ENCODE measurements at places on chromosomes 2 and 18. TPM values are rescaled to one million over a fixed set of nuclear protein-coding genes. Genes with fewer than 3 reads are reported as not detected.

GRCh38 chr2:30789670-30790210 lies 17.5 kb downstream of the CAPN13 start:
- DNase-seq = no peak

DNA sequence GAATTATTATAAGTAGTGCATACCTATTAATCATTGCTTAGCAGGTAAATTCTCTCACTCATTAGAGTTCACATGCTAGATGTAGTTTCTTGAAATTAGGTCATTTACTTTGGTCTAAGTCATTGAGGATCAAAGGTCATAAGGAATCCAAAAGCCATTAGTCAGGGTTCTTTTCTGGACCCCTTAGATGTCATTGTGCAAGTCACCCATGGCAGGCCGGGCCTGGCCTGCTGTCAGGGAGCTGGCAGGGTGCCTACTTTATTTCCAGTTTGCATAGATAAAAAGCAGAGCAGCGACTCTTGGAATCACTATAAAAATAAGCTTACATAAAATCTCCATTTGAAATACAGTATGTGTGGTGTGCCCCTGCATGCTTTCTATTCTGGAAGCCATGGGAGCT lies 91.3 kb downstream of the MEIS1 start:
- no peak for DNase-seq

DNA sequence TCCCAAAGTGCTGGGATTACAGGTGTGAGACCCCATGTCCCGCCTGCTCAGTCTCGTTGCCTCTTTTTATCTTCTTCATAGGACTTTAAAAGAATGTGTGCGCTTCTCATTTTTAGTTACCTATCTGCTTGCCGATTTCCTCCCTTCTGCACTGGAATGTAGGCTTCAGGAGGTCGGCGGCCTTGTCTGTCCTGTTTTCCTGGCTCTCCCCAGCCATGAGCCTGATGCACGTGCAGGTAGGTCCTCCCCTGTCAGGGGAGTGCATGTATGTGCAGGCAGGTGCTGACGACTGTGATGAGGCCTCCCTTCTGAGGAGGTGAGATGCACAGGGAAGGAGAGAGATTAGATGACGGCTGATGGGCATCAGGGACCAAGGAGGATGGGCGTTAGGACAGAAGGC lies 13.6 kb upstream of the ATP6V1C2 start:
- DNase-seq = no peak

DNA sequence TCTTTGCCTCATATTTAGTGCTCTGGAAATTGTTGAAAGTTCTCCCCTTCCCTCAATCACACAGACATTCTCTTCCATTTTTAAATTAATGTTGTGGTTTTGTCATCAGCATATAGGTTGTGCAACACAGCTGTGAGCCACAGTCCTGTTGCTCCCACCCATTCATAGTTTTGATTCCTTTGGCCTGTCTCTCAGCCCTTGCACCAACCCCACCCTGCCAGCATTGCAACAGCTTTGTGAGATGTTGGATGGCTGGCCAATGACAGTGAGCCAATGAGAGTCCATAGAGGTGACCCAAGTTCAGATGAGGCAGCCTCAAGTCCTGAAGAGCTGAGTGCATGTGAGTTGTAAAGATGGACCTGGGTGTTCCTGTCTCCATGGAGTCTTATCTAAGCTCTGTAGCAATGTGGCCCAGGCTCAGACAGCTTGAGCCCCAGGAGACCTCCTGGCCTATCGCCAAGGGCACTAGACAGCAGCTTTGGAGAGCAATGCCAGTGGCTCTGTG lies 775.5 kb downstream of the RNF144A start:
- DNase-seq = peak; percentile 91

DNA sequence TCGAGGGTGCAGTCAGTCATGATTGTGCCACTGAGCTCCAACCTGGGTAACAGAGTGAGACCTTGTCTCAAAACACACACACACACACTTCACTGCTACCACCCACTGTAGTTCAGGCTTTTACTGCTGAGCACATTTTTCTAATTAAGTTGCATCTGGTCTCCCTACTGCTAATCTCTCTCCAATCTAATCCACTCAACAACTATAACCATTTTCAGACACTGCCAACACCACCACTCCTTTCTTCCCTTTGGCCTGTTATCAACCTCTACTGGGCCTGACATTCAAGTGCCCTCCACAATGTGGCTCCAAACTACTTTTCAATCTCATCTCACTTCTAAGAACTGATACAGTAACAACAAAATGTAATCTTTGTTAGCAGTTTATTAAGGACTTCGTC lies 44.8 kb downstream of the RMP24 start:
- no peak for DNase-seq

GRCh38 chr2:121558329-121558728 lies 27.6 kb downstream of the RNU4ATAC start:
- DNase-seq = no peak

DNA sequence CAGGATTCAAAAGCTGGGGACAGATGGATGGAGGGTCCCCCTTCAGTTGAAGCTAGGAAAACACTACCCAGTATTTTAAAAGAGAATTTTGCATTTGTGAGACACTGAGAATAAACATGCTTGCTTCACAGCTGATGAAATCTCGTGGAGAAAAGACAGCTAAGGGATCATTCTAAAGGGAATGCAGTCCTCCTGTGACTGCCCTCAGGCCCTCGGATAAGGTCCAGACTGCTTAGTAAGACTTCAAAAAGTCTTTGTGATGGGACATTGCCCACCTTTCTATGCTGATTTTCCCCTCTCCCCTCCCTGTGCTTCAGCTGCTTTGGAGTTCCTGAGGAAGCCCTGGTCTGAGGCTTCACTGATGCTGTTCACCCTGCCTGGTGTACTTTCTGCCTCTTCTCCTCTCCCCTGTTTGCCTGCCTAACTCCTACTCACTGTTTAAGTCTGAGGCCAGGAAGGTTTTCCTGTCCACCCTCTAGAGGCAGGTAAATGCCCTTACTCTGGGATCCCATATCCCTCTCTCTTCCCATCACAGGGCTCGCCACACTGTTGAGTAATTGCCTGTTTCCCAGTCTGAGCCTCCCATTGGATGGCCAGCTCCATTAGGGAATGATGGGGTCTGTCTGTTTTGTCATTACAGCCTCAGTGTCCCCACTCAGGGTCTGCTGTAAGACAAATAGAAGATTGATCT lies 26.6 kb downstream of the POLE4 start:
- no peak for DNase-seq

- peak; percentile 74 for DNase-seq
Measured at GRCh38 chr2:240236217-240237111, 96.0 kb upstream of the OTOS start.

- DNase-seq = peak; percentile 96
Measured at GRCh38 chr2:55112229-55113031, 62.2 kb upstream of the RTN4 start.

GRCh38 chr2:151437630-151438029 lies 27.9 kb downstream of the RIF1 start:
- DNase-seq = no peak

DNA sequence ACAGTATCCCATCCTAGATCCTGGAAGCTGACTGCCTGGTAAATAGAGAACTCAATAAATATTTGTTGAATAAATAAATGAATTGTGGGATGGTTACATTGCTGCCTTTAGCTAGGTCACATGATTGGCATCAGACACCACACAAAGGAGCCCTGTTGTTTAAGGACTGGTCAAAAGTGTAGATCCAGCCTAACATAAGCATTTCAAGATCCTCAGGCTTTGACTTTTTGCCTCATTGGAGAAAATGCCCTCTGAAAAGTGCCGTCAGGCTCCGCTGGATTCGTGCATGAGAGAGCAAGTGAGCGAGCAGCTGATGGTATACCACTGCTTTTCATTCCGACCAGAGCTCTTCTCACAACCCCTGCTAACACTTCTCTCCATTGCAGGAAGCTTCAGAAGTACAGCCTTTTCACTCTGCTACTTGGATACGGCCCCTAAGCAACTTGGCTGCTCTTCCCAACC lies 1.3 kb upstream of the ZNF24 start:
- DNase-seq = no peak

DNA sequence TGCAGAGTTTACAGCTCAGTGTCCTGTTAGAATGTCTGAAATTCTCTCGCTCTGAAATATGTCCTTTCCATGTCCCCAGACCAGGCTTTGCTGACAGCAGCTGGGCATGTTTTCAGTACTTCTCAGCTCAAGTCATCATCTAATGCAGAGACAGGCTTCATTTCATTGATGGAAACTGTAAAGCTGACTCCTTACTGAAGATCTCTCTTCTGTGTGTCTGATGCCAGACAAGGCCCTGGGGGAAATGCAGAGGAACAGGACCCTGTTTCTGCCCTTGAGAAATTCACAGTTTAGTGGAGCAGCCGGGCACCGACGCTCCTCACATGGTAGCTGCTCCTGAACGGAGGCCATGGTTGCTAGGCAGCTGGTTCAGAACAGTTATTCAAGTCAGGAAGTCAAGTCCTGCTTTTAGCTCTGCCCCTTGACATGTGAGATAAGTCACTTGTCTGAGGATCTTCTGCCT lies 24.6 kb upstream of the FZD7 start:
- DNase-seq = no peak

GRCh38 chr18:680392-680791 lies 22.9 kb downstream of the TYMS start:
- no peak for DNase-seq

DNA sequence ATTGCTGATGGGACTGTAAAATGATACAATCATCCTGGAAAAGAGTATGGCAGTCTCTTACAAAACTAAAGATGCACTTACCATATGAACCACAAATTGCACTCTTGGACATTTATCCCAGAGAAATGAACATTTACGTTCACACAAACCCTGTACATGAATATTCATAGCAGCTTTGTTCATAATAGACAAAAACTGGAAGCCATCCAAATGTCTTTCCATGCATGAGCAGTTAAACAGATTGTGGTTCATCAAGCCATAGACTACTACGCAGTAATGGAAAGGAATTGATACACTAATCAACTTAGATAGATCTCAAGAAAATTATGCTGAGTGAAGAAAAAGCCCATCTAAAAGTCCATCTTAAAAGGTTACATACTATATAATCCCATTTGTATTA lies 156.1 kb upstream of the SLC39A10 start:
- no peak for DNase-seq

- DNase-seq = no peak
Measured at GRCh38 chr2:88746929-88747490, 55.5 kb downstream of the RPIA start.

- no peak for DNase-seq
Measured at GRCh38 chr18:74328206-74328605, 12.6 kb downstream of the C18orf63 start.

- DNase-seq = no peak
Measured at GRCh38 chr18:3901811-3902210, 451.8 kb downstream of the TGIF1 start.

DNA sequence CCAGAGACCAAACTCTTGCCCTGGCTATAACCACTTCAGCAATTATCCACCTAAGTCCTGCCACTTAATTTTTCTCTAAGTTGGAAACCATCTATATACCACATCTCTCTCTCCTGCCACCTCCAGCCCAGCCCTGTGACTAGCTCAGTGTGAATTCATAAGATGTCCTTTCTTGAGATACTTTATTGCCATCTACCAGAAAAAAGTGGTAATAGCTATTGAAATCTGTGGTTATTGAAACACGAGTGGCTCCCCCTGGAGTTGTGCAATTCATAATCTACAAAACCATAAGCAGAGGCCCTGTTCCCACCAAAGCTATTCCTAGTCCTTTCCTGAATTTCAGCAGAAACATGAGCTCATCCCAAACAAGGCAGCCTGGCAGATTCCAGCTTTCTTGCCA lies 324.0 kb downstream of the TXNL1 start:
- DNase-seq = no peak

- DNase-seq = peak; percentile 50
Measured at GRCh38 chr2:240585101-240585500, 1.4 kb upstream of the CAPN10 start.

GRCh38 chr2:216534809-216535208 lies 36.2 kb downstream of the RPL37A start:
- no peak for DNase-seq

- DNase-seq = peak; percentile 73
Measured at GRCh38 chr2:109374548-109375130, 239.1 kb downstream of the SEPTIN10 start.

GRCh38 chr2:233638836-233639235 lies 2.6 kb downstream of the UGT1A10 start:
- DNase-seq = no peak

DNA sequence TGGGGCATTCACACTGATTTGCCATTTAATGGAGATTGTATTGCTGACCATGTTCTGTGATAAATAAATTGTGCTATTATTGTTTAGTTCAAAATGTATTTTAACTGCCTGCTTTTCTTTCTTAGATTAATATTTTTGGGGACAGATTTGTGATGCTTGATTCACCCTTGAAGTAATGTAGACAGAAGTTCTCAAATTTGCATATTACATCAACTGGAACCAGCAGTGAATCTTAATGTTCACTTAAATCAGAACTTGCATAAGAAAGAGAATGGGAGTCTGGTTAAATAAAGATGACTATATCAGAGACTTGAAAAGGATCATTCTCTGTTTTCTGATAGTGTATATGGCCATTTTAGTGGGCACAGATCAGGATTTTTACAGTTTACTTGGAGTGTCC lies 1.8 kb downstream of the DNAJC10 start:
- no peak for DNase-seq

DNA sequence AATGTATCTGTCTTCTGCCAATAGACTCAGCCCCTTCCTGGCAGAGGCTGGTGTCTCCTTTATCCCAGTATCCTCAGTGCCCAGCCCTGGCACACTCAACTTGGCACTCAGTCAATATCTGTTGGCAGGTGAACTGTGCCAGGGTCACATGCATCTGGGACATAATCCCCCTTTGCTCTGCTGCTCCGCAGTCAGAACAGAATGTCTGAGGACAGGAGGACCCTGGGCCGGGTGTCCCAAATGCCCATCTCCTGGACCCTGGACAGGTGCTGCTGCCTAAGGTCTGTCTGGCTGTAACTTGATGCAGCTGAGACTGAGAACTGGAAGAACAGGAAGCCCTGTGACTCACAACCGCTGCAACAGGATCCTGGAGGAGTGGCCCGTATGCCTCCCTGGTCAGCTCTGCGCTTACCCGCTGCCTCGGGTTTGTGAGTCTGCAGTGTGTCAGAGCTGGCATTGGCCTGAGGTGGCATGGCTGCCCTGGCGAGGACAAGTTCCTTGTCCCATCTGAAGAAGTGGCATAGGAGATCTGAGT lies 11.4 kb downstream of the HK2 start:
- peak; percentile 90 for DNase-seq

GRCh38 chr2:11987151-11987550 lies 240.7 kb downstream of the LPIN1 start:
- no peak for DNase-seq

CCBE1 gene
- 3.0 TPM for total RNA-seq

SYT4 gene
- not detected for total RNA-seq

CD8B2 gene
- not detected for total RNA-seq

RND3 gene
- 100 TPM for total RNA-seq

IGFBP5 gene
- 466 TPM for total RNA-seq
